NCI-H1417 (cell line): ENCODE measurements at places on chromosomes 13 and 19.

- DNase-seq, result no peak
Observed at GRCh38 chr19:42075364-42075615, 676 bp upstream of the ZNF574 start.

GRCh38 chr19:33464010-33464732 lies 57.4 kb downstream of the PEPD start:
- no peak for DNase-seq

- no peak for DNase-seq
Observed at GRCh38 chr19:47479701-47480503, 4.1 kb downstream of the KPTN start.

DNA sequence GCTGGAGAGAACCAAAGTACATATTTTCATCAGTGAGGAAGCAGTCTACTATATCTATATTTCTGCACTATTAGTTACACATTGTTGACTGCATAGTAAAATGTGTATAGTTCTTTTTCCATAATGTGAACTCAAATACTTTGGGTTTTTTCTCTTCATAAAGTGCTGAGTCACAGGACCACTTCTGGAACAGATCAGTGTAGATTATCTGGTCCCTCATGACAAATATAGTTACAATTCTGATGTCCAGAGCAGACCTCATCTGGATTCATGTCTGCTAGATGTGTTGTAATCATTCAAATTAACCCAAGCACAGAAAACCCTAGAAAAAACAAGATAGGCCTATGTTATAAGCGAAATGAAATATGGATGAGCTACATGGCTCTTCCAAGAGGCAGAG lies 171.4 kb downstream of the SUCLA2 start:
- DNase-seq, result no peak

DNA sequence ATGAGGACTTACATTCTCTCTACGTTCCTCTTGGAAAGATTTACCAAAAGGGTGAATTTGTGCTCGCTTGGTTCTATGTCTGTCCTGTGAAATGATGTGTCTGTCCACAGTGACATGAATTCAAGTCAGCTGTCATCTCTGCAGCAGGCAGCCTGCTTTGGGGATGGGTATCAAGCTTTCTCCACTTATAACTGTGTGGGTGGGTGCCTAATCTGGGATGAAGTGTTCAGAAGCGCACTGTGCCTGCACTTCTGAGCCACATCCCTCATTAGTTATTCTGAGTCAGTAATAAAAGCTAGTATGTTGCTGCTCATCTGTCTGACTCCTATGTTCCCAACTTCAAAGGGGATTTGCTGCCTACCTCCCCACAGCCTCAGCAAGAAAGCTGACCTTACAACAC lies 86.1 kb upstream of the TUBA3C start:
- DNase-seq, result no peak

DNA sequence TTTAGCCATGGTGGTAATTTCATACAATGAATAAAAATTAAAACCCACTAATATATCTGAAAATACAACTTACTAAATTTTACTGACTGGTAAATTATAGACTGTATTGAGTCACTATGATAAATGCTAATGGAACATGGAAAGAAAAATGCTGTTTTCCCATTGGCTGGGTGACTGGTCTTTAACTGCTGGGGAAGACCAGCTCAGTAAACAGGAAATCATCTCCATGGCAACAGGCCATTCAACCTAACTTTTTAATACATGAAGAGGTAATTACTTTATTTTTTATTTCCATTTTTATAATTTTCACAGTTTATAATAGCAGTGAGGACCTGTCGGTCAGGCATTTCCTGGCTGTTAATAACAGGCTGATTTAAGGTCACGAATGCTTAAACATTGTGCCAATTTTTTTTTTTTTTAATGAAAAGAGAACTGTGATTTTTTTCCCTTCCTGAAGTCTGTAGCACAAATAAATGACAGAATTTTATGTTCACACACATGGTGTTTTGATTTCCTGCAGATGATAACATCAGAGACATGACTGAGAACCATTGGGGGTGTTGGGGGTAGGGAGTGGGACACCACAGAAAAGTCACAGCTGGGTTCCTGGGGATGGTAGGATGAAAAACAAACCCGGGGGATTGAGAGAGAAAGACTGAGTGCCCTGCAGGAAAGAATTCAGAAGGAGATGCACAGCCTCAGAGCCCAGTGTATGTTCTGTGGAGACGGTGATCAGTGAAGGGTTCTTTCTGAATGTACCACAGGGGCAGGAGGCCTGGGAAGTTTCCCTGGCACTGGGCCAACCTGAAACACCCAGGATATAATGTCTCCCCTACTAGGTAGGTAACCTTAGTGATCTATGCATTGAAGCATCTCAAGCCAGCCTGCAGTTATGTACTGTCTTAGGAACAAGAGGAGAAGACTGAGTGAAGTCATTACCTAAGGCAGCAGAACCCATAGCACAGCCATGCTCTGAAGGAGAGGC lies 297.1 kb downstream of the COG6 start:
- DNase-seq, result peak; percentile 45

- no peak for DNase-seq
Observed at GRCh38 chr13:110265341-110265681, 41.6 kb downstream of the COL4A1 start.

- DNase-seq, result no peak
Observed at GRCh38 chr13:45303026-45303425, 38.0 kb downstream of the TPT1 start.

- no peak for DNase-seq
Observed at GRCh38 chr13:29978211-29978610, 127.8 kb upstream of the UBL3 start.

- no peak for DNase-seq
Observed at GRCh38 chr19:10102787-10103236, 334 bp upstream of the ANGPTL6 start.

DNA sequence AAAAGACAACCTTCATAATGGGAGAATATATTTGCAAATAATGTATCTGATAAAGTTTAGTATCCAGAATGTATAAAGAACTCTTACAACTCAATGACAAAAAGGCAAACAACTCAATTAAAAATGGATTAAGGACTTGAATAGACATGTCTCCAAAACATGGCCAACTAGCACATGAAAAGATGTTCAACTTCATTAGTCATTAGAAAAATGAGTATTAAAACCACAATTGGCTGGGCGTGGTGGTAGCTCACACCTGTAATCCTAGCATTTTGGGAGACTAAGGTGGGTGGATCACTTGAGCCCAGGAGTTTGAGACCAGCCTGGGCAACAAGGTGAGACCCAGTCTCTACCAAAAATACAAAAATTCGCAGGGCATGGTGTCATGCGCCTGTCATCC lies 18.8 kb upstream of the ZMYM5 start:
- no peak for DNase-seq

- DNase-seq, result no peak
Observed at GRCh38 chr13:95375706-95376105, 74.5 kb upstream of the ABCC4 start.

GRCh38 chr13:41274881-41275280 lies 11.5 kb upstream of the MTRF1 start:
- no peak for DNase-seq

GRCh38 chr13:45132369-45133064 lies 12.2 kb downstream of the GTF2F2 start:
- no peak for DNase-seq

GRCh38 chr19:18789883-18790565 lies 1.1 kb downstream of the COMP start:
- peak; percentile 57 for DNase-seq

DNA sequence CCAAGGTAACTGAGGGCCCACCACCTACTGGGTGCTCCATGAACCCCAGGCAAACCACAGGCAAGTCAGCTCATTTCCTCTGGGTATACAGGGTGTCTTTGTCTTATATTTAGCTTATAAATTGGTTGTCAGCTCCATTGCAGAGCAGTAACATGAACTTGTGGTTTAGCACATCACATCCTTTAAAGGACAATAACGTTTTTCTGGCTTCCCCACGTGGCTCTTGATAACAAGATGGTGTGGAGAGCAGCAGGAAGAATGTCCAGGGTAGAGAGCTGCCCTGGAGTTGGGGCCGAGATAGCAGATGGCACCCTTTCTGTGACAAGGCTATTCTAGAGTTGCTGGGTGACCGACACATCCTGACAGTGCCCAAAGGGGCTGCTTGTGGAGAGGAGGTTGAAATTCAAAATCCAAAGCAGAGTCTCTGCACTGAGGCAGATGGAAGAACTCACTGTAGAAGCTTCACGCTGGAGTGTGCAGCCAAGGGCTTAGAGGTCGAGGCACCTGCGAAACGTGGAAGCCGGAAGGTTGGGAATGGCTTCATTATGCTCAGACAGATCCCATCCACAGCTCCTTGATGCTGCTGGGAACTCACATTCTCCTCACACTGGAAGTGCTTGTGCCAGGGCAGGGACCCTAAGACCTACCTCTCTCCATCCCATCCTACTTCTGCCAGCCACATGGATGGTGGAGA lies 133.0 kb upstream of the FRY start:
- DNase-seq, result no peak

GRCh38 chr19:45556835-45557234 lies 27.8 kb downstream of the OPA3 start:
- DNase-seq, result no peak

DNA sequence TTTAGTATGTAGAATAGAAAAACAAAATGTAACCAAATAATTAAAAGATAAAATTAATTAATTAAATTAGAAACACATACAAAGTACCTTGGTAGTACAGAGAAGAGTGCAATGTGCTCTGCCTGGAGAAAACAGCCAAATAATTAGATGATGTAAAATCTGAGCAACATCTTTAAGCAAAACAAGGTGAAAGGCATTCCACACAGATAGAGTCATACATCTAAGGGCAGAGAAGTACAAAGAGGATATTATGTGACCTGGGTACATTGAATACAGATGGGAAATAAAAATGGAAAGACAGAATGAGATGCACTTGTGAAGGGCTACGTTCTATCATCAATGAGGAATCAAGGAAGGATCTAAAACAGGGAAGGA lies 25.2 kb upstream of the FNDC3A start:
- DNase-seq, result no peak

- peak; percentile 76 for DNase-seq
Observed at GRCh38 chr13:91368676-91369440, 21.4 kb downstream of the MIR17HG start.

GRCh38 chr19:51111606-51112005 lies 3.4 kb upstream of the CTU1 start:
- no peak for DNase-seq

DNA sequence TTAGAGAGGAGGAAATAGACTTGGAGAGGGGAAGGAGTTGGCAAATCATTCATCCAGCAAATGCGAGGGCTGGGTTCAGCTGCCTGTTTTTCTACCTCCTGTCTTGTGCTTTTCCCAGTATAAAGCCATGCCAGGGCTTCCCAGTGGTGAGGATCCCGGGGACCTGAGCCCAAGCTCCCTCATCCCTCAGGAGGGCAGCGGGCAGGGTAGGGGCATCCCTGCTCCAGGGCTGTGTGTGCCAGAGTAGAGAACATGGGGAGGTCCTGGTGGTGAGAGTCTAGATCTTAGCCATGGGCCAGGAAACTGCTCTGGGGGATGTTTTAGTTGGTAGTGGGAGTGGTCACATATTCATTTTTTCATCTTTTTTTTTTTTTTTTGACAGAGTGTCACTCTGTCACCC lies 43.6 kb downstream of the GPR12 start:
- no peak for DNase-seq

GRCh38 chr19:55031178-55031577 lies 6.9 kb downstream of the GP6 start:
- no peak for DNase-seq

DNA sequence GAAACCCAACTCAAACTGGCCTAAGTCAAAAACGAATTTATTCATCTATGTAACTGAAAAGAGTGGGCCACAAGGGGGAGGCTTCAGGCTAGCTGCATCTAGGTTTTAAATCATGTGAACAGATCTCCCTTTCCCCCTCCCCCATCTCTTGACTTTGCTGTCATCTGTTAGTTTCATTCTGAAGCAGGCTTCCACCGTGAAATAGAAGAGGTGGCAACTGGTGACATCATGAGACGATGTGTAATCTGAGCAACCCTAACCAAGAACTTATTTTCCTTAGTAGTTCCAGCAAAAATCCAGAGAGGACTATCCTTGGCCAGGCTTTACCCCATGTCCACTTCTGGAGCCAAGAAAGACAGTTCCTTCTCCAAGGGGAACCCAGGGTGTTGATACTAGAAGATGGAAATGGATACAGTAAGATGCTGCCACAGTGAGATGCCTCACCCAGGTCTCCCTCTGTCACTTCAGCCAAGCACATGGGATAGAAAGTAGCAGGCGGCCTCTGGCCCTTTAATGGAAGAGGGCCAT lies 9.4 kb downstream of the SAMD4B start:
- DNase-seq, result no peak

DNA sequence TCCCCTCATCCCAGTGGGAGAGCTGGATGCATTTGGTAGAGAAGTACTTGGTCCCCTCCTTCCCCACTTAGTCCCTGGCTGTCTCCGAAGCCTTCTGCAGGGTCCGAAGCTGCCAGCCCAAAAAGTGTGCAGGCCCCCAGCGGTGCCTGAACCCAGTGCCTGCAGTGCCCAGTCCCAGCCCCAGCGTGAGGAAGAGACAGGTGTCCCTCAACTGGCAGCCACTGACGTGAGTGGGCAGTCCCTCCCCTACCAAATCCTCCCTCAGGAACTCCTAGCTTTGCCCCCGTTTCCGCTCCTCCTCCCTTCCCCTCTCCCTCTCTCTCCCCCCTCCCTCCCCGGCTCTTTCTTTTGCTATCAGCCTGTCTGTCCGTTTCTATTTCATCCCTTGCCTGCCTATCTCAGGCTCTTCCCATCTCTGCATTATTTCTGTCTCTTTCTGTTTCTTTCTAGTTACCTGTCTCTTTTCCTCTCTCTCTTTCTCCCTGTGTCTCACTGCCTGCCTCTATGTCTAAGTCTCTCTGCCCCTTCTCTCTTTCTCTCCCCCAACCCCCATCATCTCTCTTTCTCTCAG lies 1.8 kb upstream of the LTBP4 start:
- peak; percentile 18 for DNase-seq

DNA sequence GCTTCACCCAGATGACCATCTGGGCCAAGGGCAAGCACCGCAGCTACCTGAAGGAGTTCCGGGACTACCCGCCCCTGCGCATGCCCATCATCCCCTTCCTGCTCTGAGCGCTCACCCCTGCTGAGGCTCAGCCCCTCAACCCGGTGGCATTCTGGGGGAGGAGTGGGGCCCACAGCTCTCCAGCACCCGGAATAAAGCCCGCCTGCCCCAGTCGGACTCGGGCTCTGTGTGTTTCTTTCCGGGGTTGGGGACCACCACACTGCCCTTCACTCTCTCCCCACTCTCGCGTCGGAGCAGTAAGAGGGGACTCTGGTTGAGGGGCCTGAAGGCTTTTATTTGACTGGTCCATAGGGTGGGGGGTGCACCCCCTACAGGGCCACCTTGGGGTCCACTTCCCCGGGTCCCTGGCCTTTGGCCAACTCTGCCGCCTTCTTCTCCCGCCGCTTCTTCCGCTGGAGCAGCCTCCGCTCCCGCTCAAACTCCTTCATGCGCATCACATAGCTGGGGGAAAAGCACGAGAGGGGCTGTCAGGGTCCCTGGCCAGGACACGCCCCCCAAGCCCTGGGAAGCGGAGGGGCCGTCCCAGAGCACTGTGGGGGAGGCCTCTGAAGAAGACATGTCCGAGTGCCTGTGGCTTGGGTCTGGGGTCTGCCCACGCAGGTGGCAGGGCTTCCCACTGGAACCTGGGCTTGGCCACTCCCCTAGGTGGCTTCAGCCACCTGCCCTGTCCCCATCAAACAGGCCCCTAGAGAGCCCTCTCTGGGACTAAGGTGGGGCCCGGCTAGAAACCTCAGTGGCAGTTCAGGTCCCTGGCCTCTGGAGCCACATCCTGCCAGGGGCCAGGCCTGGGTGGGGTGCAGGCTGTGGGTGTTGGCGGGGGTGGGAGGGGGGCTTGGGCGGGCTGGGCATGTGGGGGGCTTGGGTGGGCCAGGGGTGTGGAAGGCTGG lies 5.8 kb downstream of the NDUFB7 start:
- no peak for DNase-seq
